Activated CD4-positive, alpha-beta T cell treated with anti-CD3 and anti-CD28 coated beads, Interleukin-2, amount 10 ng/mL, durations not matched to agents 7 days and 5 days (primary cell): ENCODE measurements at places on chromosomes 11 and 22. TPM values are rescaled to one million over a fixed set of nuclear protein-coding genes. Genes with fewer than 3 reads are reported as not detected.

DNA sequence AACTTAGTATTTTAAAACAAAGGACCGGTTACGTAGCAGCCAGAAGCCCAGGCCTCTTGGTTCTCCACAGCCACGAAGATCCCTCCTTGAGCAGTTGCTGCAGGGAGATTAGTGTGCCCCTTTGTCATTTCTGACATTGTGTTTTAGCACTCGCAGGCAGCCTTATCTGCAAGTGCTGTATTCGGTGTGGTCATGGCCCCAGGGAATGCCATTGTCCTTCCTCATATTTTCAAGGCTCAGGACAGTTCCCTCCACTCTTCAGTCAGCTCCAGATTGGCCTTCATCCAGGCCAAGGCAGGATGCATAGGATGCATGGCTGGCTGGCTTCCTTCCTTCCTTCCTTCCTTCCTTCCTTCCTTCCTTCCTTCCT, 88.5 kb downstream of the ZBTB16 start:
- DNase-seq: no peak
- H3K27ac ChIP-seq: no peak overlapping the region
- H3K4me1 ChIP-seq: peaks cover 8% of the 10 kb centered on the region
- H3K4me3 ChIP-seq: no peak overlapping the region

PRSS23 gene
- 0.40 TPM for total RNA-seq

DNA sequence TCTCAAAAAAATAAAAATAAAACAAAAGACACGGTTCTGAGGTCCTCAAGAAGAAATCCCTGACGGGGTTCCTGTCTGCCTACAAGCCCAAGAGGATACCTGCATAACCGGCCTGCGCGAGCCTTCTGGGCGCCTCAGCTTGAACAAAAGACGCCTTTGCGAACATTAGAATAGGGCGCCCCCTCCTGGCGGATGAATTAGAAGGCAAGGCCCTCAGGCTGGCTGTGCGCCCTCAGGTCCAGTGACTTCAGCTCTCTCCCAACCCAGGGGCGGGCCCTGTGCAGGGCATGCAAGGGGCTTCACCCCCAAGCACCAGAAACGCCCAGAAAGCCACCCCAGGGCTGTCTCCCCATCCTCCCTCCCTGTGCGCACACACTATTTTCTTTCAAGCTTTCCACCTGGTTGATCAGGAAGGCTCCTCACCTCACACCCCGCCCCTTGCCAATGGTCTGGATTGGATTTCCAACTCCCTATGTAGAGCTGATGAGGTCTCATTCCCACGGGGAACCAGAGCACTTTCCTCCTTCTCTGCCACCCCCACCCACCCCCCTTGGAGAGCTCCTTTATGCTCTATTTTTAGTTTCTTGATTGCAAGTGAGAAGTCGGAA, 273.3 kb downstream of the BUD13 start:
- H3K4me1 ChIP-seq: no peaks in the 10 kb centered on the region
- peak; percentile 67 for DNase-seq
- no peak overlapping the region for H3K4me3 ChIP-seq
- H3K27me3 ChIP-seq: peaks cover 33% of the 10 kb centered on the region

GRCh38 chr11:117042689-117043088, 55.5 kb downstream of the SIK3 start:
- H3K27me3 ChIP-seq: no peaks in the 10 kb centered on the region
- no peak for DNase-seq
- peaks cover 1% of the 10 kb centered on the region for H3K36me3 ChIP-seq
- H3K4me3 ChIP-seq: no peak overlapping the region
- H3K4me1 ChIP-seq: peaks cover 29% of the 10 kb centered on the region

DNA sequence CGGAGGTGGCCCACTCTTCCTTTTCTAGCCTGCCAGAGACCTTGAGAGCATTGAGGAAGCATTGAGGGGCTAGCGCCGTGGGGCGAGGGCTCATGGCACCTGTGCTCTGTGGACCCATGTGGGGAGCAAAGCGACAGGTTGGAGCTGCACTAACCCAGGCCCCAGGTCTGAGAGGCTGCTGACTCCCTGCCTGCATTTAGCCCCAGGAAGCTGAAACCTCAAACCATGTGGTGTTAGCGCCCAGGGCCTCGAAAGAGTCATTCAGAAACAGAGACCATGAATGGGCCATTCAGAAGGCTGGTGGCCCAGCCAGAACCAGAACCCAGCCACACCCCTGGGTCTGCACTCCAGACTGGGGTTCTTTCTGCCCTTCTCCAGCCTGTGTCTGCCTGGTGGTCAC, 88.6 kb downstream of the BCR start:
- DNase-seq: no peak
- H3K27me3 ChIP-seq: no peaks in the 10 kb centered on the region
- H3K36me3 ChIP-seq: peaks cover under 1% of the 10 kb centered on the region
- H3K4me3 ChIP-seq: no peak overlapping the region
- no peak overlapping the region for H3K27ac ChIP-seq

DNA sequence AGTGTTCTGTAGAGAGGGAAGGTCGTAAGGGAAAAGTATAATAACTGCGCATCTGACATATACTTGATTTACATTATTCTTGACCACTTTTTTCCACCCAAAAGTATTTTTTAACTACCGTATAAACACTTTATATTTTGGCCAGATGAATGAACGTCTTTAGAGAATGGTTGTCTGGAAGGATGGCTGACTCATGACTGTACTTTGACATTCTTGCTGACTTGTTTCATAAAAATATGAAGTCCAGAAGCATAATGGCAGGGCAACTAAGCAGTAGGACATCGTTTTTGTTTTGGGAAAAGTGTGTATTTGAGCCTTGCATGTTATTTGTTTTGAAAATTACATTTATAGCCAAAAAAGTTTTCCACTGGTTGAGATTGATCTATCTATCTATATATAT, 110.0 kb downstream of the OSBP2 start:
- peaks cover 31% of the 10 kb centered on the region for H3K27me3 ChIP-seq
- H3K4me1 ChIP-seq: peaks cover 8% of the 10 kb centered on the region
- H3K4me3 ChIP-seq: no peak overlapping the region
- DNase-seq: no peak
- no peaks in the 10 kb centered on the region for H3K36me3 ChIP-seq
- H3K27ac ChIP-seq: no peak overlapping the region

CNGA4 gene
- total RNA-seq: not detected

GRCh38 chr11:100734743-100735527, 47.8 kb downstream of the ARHGAP42 start:
- H3K4me1 ChIP-seq: no peaks in the 10 kb centered on the region
- no peak overlapping the region for H3K4me3 ChIP-seq
- no peak overlapping the region for H3K27ac ChIP-seq
- H3K36me3 ChIP-seq: no peaks in the 10 kb centered on the region
- no peaks in the 10 kb centered on the region for H3K27me3 ChIP-seq

DNA sequence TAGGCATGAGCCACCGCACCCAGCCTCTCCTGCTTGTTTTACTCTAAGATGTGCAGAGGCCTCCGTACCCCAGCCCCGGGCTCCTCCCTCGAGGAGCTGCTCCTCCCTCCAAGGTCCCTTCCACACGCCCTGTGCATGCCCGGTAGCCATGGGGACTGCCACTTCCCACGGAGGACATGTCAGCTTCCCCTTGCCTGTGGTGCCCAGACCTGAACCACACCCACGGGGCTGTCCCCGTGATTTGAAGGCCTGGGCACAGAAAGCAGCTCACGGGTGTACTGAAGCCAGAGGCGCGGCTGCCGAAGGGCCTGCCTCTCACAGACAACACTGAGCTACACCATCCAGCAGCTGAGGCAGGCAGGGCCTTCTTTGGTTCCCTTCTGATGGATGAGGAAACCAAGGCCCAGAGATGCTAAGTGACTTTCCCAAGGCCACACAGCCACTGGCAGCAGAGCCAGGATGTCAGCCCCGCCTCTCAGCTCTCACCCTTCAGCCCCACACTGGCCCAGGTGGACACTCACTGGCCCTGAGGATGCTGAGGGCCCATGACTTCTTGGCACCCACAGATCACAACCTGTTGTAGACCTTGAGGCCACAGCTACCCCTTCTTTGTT, 7.3 kb downstream of the INS start:
- H3K27me3 ChIP-seq: peaks cover 22% of the 10 kb centered on the region
- DNase-seq: no peak
- peak overlapping the region; percentile 13 for H3K27ac ChIP-seq
- no peaks in the 10 kb centered on the region for H3K36me3 ChIP-seq

- no peak overlapping the region for H3K4me3 ChIP-seq
- no peak for DNase-seq
- peak overlapping the region; percentile 89 for H3K27ac ChIP-seq
- H3K27me3 ChIP-seq: peaks cover 6% of the 10 kb centered on the region
- no peaks in the 10 kb centered on the region for H3K36me3 ChIP-seq
- H3K4me1 ChIP-seq: peaks cover 56% of the 10 kb centered on the region
Observed at GRCh38 chr22:22927888-22928665, 40.5 kb downstream of the IGLL5 start.

GRCh38 chr11:16511116-16512114, 155.1 kb upstream of the SOX6 start:
- DNase-seq: no peak
- no peak overlapping the region for H3K4me3 ChIP-seq
- H3K27me3 ChIP-seq: no peaks in the 10 kb centered on the region
- no peaks in the 10 kb centered on the region for H3K4me1 ChIP-seq
- no peak overlapping the region for H3K27ac ChIP-seq

OR10A4 gene
- not detected for total RNA-seq

DNA sequence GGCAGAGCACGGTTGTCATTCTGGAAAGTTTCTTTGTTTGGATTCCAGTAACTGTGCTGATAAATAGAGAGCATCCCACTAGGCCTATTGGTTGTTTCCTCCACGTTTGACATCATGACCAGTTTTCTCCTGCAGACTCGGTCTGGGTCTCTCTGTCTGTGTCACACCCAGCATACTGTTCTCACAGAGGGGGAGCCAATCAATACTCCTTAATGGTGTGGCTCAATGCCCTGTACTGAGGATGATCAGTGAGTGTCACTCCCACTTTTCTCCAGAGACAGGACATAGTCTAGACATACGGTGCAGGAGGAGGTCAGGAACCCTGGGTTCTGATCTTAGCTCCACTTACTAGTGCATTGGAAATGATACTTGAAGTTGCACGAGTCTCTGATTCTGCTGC, 88.2 kb upstream of the BLID start:
- no peak overlapping the region for H3K27ac ChIP-seq
- no peaks in the 10 kb centered on the region for H3K36me3 ChIP-seq
- H3K27me3 ChIP-seq: peaks cover 6% of the 10 kb centered on the region

DNA sequence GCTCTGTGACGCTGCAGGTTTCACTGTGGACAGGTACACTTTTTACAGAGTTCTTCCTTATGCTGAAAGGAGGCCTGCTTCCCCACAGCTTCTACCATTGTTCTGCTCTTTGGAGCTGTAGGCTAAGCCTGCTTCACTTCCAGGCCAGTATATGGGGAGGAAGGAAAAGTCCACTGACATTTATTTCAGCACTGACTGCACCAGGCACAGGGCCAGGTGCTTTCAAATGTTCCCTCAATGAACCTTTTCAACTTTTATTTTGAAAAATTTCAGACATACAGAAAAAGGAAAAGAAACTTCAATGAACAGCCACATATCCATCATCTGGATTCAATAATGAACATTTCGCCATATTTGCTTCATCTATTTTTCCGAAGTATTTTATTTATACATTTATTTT, 22.0 kb downstream of the POU2F3 start:
- no peaks in the 10 kb centered on the region for H3K4me1 ChIP-seq
- H3K27ac ChIP-seq: no peak overlapping the region
- no peak overlapping the region for H3K4me3 ChIP-seq
- peaks cover 65% of the 10 kb centered on the region for H3K27me3 ChIP-seq
- no peaks in the 10 kb centered on the region for H3K36me3 ChIP-seq
- DNase-seq: no peak

GUCY1A2 gene
- not detected for total RNA-seq

THY1 gene
- total RNA-seq: 0.15 TPM

DNA sequence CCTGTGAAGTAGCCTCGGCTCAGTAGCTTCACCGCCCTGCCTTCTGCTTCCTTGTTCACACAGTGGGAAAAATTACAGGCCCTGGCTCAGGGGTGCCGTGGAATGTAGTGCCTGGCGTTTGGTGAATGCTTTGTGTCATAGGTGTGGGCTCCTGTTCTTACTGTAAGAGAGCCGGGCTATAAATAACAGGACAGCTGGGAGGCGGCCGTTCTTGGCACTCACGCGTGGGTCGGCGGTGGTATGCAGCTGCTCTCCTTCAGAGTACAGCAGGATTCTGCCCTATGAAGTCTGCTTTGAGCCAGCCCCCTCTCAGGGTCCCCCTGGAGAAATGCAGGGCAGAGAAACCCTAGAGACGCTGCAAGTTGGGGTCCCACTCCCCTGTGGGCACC, 84.2 kb downstream of the CTTN start:
- no peaks in the 10 kb centered on the region for H3K27me3 ChIP-seq
- H3K27ac ChIP-seq: no peak overlapping the region
- H3K36me3 ChIP-seq: no peaks in the 10 kb centered on the region

DNA sequence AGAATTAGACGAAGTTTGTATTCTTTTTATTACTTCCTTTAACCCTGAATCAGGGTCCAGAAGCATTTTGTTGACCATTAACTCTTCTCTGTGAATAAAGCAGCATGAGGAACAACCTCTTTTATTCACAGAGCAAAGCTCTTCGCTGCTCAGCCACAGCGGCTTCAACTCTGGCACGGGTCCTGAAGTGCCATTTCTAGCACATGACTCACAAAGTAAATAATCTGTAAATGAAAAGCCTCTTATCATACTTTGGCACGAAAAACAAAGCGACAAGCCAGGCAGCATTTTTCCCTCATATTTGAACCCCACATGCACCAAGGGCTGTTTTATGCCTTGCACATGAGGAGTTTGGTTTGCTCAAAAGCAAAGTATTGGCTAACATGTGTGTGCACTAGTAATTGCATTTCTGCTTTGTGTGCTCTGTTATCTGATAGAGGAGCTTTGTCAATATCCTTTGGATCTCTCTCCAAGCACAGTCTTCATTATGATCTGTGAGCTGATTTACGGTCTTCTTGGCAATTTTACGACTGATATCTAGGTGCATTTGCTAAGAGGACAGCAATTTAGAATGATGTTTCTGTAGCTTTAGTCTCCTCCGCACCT, 33.0 kb upstream of the APOBEC3A start:
- peaks cover 3% of the 10 kb centered on the region for H3K4me1 ChIP-seq
- no peaks in the 10 kb centered on the region for H3K36me3 ChIP-seq
- H3K27me3 ChIP-seq: peaks cover 35% of the 10 kb centered on the region
- no peak for DNase-seq
- no peak overlapping the region for H3K27ac ChIP-seq
- H3K4me3 ChIP-seq: no peak overlapping the region

GRCh38 chr22:17152971-17153370, 6.1 kb downstream of the HDHD5 start:
- H3K4me1 ChIP-seq: peaks cover 39% of the 10 kb centered on the region
- H3K4me3 ChIP-seq: no peak overlapping the region
- no peak for DNase-seq
- no peak overlapping the region for H3K27ac ChIP-seq
- H3K27me3 ChIP-seq: no peaks in the 10 kb centered on the region

- H3K27me3 ChIP-seq: peaks cover 36% of the 10 kb centered on the region
- H3K27ac ChIP-seq: peak within 1 kb of the TSS; percentile 88
- no peak for DNase-seq
- peaks cover 29% of the 10 kb centered on the region for H3K4me1 ChIP-seq
- H3K4me3 ChIP-seq: peak within 1 kb of the TSS; percentile 93
Observed at GRCh38 chr11:125903711-125904659, at the start of gene DDX25. TSS of gene DDX25 (plus strand) at chr11:125904508. CDS start at chr11:125904518, 10 bp downstream.

DNA sequence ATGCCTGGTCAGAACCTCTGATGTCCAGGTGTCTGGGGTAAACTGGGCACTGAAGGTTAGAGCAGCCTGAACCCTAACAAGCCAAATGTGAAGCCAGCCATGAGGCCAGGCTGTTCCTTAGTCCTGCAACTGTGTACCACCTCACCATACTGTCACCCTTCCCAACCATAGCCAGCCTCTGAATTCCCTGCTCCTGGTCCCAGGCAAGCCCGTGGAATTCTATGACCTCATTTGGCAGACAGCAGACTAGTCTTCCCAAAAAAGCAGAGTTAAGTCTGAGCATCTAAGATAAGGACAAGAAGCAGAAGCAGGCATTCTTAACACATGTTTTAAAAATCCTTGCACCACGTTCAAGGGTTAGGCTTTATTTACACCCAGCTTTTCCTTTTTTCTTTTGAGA, 134.8 kb downstream of the C11orf58 start:
- DNase-seq: no peak
- H3K27ac ChIP-seq: no peak overlapping the region
- no peaks in the 10 kb centered on the region for H3K27me3 ChIP-seq
